Sciatic nerve (tissue), 2 donors: ENCODE measurements at places on chromosomes 4 and X.

- DNase-seq, result no peak
Observed at GRCh38 chr4:115272185-115272584, 158.8 kb upstream of the NDST4 start.

- DNase-seq, result no peak
Observed at GRCh38 chr4:70586841-70587240, 5.2 kb upstream of the AMBN start.

DNA sequence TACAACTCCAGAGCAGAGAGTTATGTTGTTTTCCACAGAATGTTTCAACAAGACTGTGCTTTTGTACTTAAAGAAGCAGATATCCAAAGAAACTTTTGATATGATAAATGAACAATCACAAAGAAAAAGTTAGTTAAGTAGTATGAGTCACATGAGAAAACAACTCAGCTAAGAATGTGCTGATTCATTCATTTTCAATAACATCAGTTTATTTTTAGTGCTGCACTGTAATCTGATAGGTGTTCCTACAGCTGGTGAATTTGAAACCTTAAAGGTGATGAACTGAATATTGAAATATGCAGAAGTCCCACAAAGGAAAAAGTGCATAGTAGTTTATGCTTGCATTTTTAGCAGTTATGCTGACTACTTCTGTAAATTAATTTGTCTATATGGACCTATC, 180.3 kb upstream of the TENM3 start:
- DNase-seq, result no peak

DNA sequence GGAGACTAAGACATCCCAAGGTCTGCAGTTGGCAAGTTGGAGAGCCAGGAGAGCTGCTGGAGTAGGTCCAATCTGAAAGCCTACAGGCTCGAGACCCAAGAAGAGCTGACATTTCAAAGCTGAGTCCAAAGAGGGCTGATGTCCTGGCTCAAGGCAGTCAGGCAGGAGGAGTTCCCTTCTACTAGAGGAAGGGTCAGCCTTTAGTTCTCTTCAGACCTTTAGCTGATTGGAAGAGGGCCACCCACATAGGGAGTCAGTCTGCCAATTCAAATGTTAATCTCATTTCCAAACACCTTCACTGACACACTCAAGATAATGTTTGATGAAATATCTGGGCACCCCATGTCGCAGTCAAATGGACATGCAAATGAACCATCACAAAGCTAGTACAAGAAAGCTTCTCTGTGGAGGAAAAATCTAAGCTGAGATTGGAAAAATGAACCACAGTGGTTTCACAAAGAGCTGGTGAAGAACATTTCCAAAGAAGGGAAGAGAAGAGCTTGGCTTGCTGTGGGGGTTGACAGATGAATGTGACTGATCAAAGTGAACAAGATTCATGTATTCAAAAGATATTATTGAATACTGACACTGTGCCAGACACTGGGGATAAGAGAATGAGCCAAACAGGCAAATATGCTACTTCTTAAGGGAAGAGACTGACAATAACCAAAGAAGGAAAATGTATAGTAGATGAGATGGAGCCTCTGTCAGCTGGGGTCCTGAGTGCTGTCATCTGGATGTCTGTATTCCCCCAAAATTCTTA, 61.2 kb downstream of the STK32B start:
- DNase-seq, result no peak

DNA sequence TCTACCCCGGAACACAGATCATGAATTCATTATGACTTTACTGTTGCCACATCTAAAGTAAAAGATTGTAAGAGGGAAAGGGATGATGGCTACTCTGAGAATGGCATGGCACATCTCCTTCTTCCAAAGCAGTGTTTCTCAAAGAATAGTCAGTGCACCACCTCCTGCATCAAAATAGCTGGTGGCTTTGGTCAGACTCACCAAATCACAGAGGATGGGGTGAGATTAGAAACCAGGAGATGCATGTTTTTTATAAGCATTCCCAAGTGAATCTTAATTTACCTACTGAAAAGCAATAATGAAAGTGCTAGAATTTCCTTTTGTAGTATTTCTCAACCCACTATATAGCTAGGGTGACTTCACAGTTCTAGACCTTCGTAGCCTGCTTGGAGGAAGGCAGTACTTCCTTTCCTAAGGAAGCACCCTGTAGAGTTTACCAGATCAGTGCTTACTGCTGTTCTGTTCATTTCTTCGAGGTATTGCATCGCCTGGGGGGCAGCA, 340.8 kb upstream of the KLF3 start:
- DNase-seq, result no peak

DNA sequence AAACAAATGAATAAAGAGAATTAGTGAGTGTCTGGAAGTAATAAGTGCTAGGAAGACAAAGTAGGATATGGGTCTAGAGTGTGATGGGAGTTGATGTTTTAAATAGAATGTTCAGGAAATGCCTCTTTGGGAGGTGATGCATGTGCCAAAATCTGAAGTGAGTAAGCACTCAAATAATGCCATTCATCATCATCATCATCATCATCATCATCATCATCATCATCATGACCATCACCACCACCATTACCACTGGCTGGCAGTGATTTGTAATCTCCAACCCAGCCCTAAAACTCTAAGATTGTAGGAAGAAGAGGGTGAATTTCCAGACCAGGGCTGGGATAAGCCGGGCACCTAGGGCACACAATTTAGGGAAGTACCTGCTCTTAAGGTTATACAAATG, 9.7 kb upstream of the SOX3 start:
- no peak for DNase-seq
